Hematopoietic multipotent progenitor cell treated with erythropoietin and hydrocortisone succinate and interleukin-3 and kit ligand, for 15 days (in vitro differentiated cells): ENCODE measurements at places on chromosomes 6 and 20.

DNA sequence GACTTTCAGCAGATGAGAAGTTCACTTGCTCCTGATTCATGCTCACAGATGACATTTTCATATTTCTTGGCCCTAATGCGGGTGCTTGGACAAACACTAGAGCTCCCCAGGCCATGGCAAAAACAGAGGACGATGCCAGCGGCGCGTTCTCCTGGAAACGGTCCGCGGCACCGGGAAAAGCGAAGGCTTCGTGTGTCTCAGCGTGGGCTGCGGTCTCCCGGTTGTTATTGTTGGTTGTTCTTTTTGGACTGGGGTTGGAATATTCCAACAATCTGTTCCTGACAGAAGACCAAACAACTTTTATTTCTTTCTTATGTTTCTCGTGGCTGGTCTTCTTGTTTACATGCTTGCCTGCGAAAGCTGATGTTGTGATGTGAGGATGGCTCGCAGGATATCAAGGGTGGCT lies 46.8 kb upstream of the NEDD9 start:
- DNase-seq: no peak

GRCh38 chr6:154202339-154202738 lies 154.3 kb downstream of the IPCEF1 start:
- DNase-seq: no peak

GRCh38 chr20:10857352-10858070 lies 183.7 kb upstream of the JAG1 start:
- no peak for DNase-seq

DNA sequence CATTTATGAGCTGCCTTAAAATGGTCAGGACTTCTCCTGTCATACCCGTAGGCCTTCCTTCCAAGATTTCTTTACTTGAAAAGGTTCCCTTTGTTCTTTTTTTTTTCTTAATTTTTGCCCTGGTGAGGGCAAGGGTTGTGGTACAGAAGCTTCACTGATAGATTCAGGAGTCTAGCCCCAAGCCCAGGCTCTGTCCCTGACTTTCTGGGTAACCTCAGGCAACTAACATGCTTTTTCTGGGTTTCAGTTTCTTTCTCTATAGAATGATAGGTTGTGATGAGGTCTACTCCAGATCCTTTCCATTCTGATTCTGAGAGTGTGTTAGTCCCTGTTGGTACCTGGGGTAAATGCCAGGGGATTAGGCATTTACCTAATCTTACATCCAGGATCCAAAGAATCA lies 21.2 kb downstream of the SNPH start:
- no peak for DNase-seq

- no peak for DNase-seq
Measured at GRCh38 chr6:35926509-35927215, 5.8 kb upstream of the SRPK1 start.

- no peak for DNase-seq
Measured at GRCh38 chr6:98203170-98203806, 631.1 kb upstream of the POU3F2 start.
